ENCODE measurements at places on chromosomes 1 and 21. TPM values are rescaled to one million over a fixed set of nuclear protein-coding genes. Genes with fewer than 3 reads are reported as not detected.

- no peak for DNase-seq
Observed at GRCh38 chr1:92473781-92474495, 12.8 kb downstream of the GFI1 start.

DNA sequence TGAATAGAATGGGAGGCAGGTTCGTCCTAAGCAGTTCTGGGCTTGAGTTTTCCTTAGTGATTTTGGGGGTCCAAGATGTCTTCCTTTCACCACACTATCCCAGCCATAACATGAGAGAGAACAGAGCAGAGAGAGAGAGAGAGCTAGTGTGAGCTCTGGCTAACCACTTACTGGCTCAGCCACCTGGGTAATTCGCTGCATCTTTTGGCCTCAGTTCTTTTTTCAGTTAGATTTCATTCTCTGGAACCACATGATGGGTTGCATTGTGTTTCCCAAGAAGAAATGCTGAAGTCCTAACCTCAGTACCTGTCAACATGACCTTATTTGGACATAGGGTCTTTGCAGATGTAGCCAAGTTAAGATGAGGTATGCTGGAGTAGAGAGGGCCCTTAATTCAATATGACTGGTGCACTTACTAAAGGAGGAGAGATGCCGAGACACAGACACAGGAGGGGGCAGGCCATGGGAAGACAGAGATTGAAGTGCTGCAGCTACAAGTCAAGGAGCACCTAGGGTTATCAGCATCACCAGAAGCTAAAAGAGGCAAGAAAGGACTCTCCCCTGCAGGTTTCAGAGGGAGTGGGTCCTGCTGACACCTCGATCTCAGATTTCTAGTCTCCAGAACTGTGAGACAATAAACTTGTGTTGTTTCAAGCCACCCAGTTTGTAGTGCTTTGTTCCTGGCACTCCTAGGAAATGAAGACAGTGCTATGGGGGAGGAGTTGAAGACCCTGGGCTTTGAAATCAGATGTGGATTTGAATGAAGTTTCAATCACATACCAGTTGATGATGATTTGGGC is 26.2 kb upstream of the TARBP1 start:
- no peak for DNase-seq

GRCh38 chr1:215819114-215819513 is 252.0 kb downstream of the KCTD3 start:
- DNase-seq = no peak

DNA sequence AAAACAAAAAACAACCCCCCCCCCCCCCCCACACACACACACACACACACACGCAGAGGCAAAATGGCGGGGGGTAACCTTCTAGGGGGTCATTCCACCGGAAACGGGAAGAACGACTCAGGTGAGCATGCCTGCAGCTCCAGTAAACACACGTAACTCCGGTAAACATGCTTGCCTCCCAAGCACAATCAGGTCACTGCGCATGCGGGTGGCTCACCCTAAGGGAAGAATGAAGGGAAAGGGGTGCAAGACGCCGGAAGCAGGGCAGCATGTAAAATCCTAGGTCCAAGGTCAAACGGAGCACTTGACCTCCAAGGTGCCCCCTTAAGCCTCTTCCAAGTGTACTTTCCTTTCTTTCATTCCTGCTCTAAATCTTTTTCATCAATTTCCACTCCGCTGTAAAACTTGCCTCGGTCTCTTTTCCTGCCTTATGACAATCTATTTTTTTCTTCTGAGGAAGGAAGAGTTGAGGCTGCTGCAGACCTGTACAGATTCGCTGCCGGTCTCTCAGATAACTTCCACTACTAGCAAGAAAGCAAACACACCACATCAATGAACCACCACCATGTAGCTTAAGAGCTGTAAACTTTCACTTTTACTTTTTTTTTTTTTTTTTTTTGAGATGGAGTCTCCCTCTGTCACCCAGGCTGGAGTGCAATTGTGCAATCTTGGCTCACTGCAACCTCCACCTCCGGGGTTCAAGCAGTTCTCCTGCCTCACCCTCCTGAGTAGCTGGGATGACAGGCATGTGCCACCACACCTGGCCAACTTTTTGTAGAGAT is 21.0 kb upstream of the CBR3 start:
- no peak for DNase-seq

GRCh38 chr1:67561704-67562113 is 123.3 kb upstream of the GADD45A start:
- peak; percentile 83 for DNase-seq

KRTAP20-3 gene
- total RNA-seq = not detected

- no peak for DNase-seq
Observed at GRCh38 chr1:160438935-160439334, 38.6 kb downstream of the VANGL2 start.

DNA sequence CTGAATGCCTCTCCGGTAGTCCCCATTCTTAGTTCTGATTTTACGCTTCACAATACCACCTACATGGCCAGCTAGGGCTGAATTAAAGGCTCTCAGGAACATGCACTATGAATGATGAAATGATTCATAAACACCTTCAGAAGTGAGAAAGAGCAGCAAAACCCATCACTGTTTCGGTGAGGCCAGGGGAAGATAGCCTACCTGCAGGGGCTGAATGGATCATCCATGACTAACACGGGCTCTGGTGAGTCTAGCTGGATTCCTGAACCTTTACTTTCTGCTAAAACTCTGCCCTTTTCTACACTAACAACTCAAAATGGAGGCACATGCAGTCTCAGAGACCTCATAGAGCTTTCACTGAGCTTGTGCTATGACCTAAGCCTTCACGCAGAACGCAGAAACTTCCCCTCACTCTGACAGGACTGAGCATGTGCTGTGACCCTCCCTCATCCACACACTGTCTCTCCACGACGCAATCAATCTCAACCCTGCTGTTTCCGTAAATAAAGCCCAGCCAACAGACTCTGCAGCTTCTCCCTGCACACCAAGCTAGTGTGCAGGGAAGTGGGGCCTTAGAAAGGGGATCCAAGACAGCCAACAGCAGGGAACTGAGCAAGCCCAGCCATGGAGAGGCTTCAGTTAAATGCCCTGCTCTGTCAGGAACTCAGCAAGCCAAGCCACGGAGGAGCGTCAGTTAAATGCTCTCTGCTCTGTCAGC is 207.8 kb downstream of the SLC45A1 start:
- DNase-seq = peak; percentile 98

GRCh38 chr1:50427818-50428779 is 4.9 kb upstream of the DMRTA2 start:
- no peak for DNase-seq

DNA sequence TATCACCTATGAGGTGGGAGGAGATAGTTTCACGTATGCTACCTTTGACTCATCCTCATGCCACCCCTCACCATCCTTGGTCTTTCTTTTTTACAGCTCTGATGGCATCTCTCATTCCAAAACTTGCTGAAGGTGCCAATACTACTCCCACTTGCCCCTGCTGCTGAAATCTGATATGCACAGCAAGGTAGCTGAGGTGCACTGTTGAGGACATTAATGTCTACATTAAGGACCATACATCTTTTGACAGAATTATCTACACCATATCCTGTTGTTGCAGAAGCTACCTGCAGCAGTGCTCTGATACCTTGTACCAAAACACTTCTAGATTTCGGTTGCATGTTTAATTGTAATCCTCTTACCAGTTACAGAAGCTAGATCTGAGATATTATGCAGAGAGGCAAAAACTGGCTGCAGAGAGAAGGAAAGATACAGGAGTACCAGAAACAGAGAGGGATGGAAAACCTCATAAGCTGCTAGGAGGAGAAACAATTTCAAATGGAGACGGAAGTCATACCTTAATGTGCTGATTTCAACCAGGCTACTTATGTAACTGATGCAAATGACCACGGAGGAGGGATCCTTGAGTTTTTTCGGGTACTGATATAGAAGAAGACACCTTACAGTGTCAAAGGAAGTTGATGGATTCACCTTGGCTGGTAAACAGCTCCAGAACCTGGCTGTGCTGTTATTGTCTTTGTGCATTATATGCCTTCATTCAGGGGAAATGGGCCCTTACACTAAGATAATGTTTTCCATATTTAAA is 19.3 kb upstream of the PTPRC start:
- no peak for DNase-seq

- DNase-seq = no peak
Observed at GRCh38 chr1:206686478-206687249, 2.0 kb downstream of the MAPKAPK2 start.

GRCh38 chr1:94104776-94105580 is 16.0 kb downstream of the ABCA4 start:
- DNase-seq = no peak

- no peak for DNase-seq
Observed at GRCh38 chr1:208421486-208421885, 177.3 kb upstream of the PLXNA2 start.

GRCh38 chr1:74857676-74858075 is 124.7 kb downstream of the TYW3 start:
- DNase-seq = no peak

GRCh38 chr1:178964469-178965330 is 61.0 kb upstream of the FAM20B start:
- DNase-seq = no peak

- DNase-seq = no peak
Observed at GRCh38 chr1:20425622-20426021, 60.4 kb downstream of the CAMK2N1 start.

FMO1 gene
- total RNA-seq = 13.1 TPM
